ENCODE measurements at places on chromosomes 5 and 9. TPM values are rescaled to one million over a fixed set of nuclear protein-coding genes. Genes with fewer than 3 reads are reported as not detected.

The FAF2 gene
- total RNA-seq: 33.7 TPM

The MUSK gene
- total RNA-seq: not detected

The LPCAT1 gene
- total RNA-seq: 109 TPM

The TLR4 gene
- total RNA-seq: 0.23 TPM

The ZNF346 gene
- total RNA-seq: 25.1 TPM
